ENCODE measurements at places on chromosomes 5 and 9. TPM values are rescaled to one million over a fixed set of nuclear protein-coding genes. Genes with fewer than 3 reads are reported as not detected.

Gene CARTPT
- not detected for total RNA-seq

Gene FXN
- total RNA-seq, result 25.3 TPM

Gene FAT2
- total RNA-seq, result 0.01 TPM

Gene DMRTA1
- 0.52 TPM for total RNA-seq

Gene CDH18
- not detected for total RNA-seq

Gene GMCL2
- not detected for total RNA-seq

Gene PPP2R2B
- total RNA-seq, result not detected

Gene HAVCR1
- 30.4 TPM for total RNA-seq

Gene PRPF4
- total RNA-seq, result 51.3 TPM

Gene SEMA5A
- total RNA-seq, result under 0.01 TPM

Gene TRIM7
- total RNA-seq, result 40.4 TPM

Gene SLCO6A1
- not detected for total RNA-seq

Gene CPEB4
- 23.9 TPM for total RNA-seq

Gene HMGXB3
- total RNA-seq, result 31.3 TPM

Gene DAB2IP
- 9.8 TPM for total RNA-seq

Gene MAMDC4
- 4.6 TPM for total RNA-seq

Gene EPB41L4B
- total RNA-seq, result 29.4 TPM

Gene JAKMIP2
- total RNA-seq, result not detected

Gene CDC20B
- total RNA-seq, result 0.07 TPM

Gene ETF1
- total RNA-seq, result 143 TPM

Gene PRKACG
- total RNA-seq, result not detected

Gene PTPRD
- 0.35 TPM for total RNA-seq

Gene TLX3
- not detected for total RNA-seq

Gene PCDHA7
- total RNA-seq, result 0.12 TPM

Gene PTCD2
- 10.8 TPM for total RNA-seq

Gene LYSMD3
- total RNA-seq, result 10.7 TPM

Gene TAS2R1
- not detected for total RNA-seq

Gene ECM2
- total RNA-seq, result 0.17 TPM

Gene C9orf152
- total RNA-seq, result 0.33 TPM

Gene HTR1A
- not detected for total RNA-seq

Gene MCTP1
- total RNA-seq, result 9.5 TPM

Gene UNC13B
- 10.8 TPM for total RNA-seq

Gene GZMA
- not detected for total RNA-seq

Gene BTNL8
- not detected for total RNA-seq

Gene PCDHAC2
- total RNA-seq, result 4.0 TPM

Gene KIF12
- 1.8 TPM for total RNA-seq

Gene OTP
- 0.09 TPM for total RNA-seq

Gene PCDHGA1
- total RNA-seq, result 0.32 TPM

Gene PTBP3
- total RNA-seq, result 30.9 TPM

Gene PCDHB16
- 0.09 TPM for total RNA-seq

Gene PCDH1
- 3.4 TPM for total RNA-seq

Gene PRRX2
- total RNA-seq, result 5.3 TPM

Gene BSPRY
- 0.07 TPM for total RNA-seq

Gene ABCA1
- 3.5 TPM for total RNA-seq

Gene LCN6
- not detected for total RNA-seq

Gene CNTFR
- total RNA-seq, result 0.06 TPM

Gene PAM
- total RNA-seq, result 19.6 TPM

Gene RIMOC1
- total RNA-seq, result 9.0 TPM

Gene CTNND2
- total RNA-seq, result not detected

Gene RNF183
- 0.19 TPM for total RNA-seq

Gene ZDHHC11
- total RNA-seq, result 15.8 TPM

All from A549 treated with AZD2906 at 1 μM for 4 hours (cell line).